Aorta (tissue), 5 donors: ENCODE measurements at places on chromosomes 7 and 10. TPM values are rescaled to one million over a fixed set of nuclear protein-coding genes. Genes with fewer than 3 reads are reported as not detected.

GRCh38 chr7:13992596-13992964, 3.1 kb upstream of the ETV1 start:
- DNase-seq, result no peak

DNA sequence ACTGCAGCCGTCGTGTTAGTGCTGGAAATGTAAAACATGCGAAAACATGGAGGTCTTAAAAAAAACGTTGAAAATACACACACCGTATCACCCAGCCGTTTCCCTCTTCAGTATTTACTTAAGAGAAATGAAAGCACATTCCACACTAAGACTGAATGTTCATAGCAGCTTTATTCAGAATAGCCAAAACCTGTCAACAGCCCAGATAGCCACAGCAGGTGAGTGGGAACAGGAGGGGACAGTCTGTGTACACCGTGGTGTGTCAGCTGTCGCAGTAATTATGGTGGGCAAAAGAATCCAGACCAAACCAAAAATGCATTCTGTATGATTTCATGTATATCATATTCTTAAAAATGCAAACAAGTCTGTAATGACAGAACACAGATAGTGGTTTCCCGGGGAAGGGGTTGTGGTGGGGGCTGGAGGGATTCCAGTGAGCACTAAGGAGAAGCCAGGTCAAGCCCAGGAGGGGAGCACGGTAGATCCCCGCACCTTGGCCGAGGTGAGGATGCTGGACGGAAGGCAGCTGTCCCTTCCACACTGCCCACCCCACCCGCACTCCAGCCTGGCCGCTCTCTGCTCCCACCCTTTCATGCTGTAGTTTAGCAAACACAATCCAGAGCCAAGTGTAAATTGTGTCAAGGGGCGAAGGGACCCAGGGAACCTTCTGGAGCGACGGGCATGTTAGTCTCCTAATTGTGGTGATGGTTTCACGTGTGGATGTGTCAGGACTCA, 123.6 kb downstream of the NKX6-2 start:
- peak; percentile 55 for DNase-seq

- DNase-seq, result no peak
Observed at GRCh38 chr7:88789480-88790064, 6.0 kb downstream of the TEX47 start.

GRCh38 chr7:6012355-6013104, 3.5 kb downstream of the AIMP2 start:
- no peak for DNase-seq

DNA sequence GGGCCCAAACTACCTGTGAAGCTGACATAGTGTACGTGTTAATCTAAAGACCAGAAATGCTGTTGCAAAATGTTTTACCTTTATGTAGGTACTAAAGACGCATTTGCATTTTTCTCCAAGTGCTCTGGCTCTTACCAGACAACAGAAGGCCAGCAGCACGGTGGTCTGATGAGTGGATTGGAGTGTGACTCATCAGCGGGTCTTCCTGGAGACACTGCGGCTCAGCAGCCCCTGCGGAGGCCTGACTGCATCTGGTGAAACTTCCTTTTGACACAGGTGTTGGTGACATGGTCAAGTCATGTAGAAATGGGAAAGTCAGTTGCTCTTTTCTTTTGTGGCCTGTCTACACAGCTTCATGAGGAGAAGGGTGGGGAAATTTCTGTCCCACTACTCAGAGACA, 723.6 kb downstream of the INHBA start:
- no peak for DNase-seq

- no peak for DNase-seq
Observed at GRCh38 chr7:44538798-44539668, 2.1 kb downstream of the NPC1L1 start.

ARHGAP22 gene
- 29.1 TPM for total RNA-seq

HYAL4 gene
- not detected for total RNA-seq

DNA sequence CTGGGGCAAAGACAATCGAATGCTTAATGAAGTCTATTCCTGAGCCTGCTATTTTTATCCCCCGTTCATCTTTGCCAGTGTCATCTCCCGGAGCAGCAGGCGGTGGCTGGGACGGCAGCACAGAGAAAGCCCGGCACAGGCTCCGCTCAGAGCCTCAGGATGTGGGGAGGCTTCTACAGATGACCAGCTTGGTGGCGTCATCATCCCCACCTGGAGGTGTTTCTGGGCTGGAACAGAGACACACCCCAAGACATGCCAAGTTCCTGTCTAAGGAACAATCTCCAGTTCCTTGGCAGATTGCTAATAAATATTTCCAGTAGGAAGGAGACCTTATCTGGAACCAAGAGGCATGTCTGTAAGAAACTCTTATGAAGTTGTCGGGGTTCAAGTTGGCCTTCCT, 552.4 kb upstream of the MGMT start:
- DNase-seq, result no peak

ASZ1 gene
- total RNA-seq, result not detected

C10orf53 gene
- not detected for total RNA-seq

DNA sequence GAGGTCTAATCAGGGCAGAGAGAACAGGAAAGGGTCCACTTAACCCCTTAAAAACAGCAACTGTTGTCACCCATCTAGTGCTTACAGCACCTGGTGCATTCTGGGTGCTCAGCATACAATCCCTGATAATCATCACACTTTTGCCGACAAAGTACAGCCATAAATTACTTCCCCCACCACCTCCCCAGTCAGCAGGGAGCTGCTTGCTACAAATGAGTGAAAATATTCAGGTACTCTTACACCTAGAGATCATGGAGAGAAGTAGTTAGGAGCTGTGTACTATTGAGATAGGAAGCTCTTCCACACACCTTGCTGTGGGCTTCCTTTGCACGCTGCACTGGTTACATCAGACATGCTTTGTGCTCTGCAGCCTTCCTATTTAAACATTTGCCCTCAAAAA, 723.5 kb upstream of the GALNT17 start:
- DNase-seq, result no peak

INPP5F gene
- total RNA-seq, result 23.9 TPM

GPR26 gene
- total RNA-seq, result not detected

- DNase-seq, result no peak
Observed at GRCh38 chr10:63197344-63198092, 64.4 kb downstream of the NRBF2 start.

JCAD gene
- total RNA-seq, result 82.4 TPM

- DNase-seq, result no peak
Observed at GRCh38 chr10:125554016-125554703, 128.8 kb downstream of the TEX36 start.

DNA sequence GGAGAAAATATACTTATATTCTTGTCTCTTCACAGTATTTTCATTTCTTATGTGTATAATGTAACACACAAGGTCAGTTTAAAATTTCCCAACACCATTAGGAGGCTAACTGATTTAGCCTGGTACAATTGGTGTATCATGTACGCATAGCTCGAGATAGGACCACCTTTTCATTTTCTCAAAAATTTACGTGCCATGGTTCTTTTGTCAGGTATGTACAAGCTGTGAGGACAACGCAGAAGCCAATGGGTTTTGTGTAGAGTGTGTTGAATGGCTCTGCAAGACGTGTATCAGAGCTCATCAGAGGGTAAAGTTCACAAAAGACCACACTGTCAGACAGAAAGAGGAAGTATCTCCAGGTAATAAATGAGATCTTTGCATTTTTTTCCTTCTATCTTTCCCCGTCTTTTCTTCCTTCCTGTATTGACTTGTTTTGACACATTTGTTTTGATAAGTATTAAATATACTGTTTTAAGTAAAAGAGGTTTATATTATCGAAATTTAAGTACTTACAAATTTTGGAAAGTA, 55.0 kb downstream of the TRIM24 start:
- no peak for DNase-seq

DNA sequence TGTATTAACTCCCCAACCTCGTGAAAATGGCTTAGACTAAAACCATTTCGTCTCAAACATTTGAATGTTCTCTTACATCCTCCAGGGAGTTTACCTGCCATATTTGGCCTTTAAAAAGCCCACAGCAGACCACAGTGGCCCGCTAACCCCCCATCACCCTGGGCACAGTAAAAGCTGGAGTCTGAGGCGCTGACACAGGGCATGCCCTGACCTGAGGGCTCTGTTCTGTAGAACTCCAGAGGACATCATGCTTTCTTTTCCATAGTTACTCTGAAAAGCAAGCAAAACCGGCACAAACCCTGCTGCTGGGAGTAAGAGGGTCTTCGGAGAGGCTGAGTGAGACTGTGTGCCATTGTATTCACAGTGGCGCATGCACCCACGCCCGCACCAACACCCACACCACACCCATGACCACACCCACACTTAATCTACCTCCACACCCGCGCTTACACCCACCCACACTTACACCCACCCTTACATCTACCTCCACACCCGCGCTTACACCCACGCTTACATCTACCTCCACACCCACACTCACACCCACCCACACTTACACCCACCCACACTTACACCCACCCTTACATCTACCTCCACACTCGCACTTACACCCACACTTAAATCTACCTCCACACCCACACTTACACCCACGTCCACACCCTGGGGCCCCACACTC, 32.1 kb downstream of the LRRC27 start:
- peak; percentile 36 for DNase-seq

- DNase-seq, result no peak
Observed at GRCh38 chr10:133391761-133392518, 2.0 kb upstream of the MTG1 start.

WIPF3 gene
- 2.4 TPM for total RNA-seq

TMEM130 gene
- total RNA-seq, result 20.8 TPM
